NCI-H2171 treated with DMSO at 0.1 percent for 48 hours (cell line): ENCODE measurements at places on chromosomes 12 and 14.
A peak's percentile ranks its signal among the peaks of the same experiment; 100 is the strongest.

DNA sequence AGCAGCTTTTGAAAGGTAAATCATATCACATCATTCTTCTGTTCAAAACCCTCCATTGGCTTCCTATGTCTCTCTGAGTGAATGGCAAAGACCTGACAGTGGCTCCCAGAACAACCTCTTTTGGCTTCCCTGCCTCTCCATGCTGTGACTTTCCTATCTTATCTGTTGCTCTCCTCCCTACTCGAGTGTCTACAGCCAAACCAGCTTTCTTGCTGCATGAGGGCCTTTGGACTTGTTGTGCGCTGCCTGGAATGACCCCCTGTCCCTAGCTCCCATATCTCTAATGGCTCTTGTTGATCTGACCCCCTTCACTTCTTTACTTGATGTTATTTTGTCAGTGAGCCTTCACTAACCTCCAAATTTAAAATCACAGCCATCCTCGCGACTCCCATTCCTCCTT lies 2.5 kb downstream of the SYNE2 start:
- DNase-seq = peak; percentile 18

DNA sequence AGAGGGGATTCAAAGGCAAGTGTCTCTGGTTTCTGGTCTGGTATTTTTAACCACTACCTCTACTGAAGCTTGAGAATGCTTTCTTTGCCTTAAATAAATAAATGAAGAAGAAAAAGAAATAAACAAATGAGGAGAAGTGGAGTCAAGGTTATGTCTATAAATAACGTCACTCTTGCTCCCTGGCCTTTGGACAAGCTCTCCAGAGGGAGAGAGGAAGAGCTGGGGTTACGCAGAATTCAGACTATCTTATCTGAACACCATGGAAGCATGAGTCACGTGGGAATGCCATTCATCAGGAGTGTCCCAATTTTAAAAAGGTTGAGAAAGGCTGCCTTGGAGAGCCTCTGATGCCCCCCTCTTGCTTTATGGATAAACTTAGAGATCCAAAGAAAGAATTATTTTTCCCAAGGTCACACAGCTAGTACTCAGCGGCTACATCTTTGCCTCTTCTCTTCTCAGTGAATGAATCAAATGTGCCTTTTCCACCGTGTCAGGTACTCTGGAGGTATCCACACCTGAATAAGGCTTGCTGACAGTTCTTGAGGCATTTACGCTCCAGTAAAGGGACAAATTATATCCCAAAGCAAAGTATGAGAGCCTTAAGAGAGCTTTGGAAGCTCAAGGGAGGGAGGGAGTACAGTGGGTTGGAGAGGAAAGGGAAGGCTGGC lies 12.9 kb upstream of the MSI1 start:
- DNase-seq = no peak

- DNase-seq = peak; percentile 27
These were observed 91.9 kb downstream of the VRK1 start for GRCh38 chr14:96889091-96889490.

GRCh38 chr14:104635717-104636116 lies 31.1 kb upstream of the TMEM179 start:
- no peak for DNase-seq

- DNase-seq = peak; percentile 82
These were observed 164.1 kb downstream of the SPTSSA start for GRCh38 chr14:34297786-34298520.

DNA sequence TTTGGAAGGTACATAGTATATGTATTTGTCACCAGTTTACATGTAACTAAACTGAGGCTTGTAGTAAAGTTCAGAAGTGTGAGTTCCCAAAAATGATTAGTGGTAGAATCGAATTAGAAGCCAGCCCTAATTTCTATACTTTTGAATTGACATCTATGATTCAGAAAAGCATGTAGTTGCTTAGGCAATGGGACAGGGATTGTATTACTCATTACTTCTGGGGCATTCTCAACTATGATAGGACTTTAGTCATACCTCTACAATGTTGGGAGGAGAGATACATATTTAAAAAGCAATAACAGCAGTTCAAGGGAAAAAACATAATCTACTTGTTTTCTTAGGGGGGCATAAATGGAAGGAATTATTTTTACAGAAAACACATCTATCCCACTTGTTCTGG lies 277.9 kb upstream of the E2F7 start:
- no peak for DNase-seq

- DNase-seq = peak; percentile 99
These were observed 9.4 kb upstream of the GPR132 start for GRCh38 chr14:105074601-105075053.

- no peak for DNase-seq
These were observed 164.3 kb downstream of the GRIP1 start for GRCh38 chr12:66514581-66514980.
